Eye (tissue), 1 donor: ENCODE measurements at places on chromosomes 7 and 10.

DNA sequence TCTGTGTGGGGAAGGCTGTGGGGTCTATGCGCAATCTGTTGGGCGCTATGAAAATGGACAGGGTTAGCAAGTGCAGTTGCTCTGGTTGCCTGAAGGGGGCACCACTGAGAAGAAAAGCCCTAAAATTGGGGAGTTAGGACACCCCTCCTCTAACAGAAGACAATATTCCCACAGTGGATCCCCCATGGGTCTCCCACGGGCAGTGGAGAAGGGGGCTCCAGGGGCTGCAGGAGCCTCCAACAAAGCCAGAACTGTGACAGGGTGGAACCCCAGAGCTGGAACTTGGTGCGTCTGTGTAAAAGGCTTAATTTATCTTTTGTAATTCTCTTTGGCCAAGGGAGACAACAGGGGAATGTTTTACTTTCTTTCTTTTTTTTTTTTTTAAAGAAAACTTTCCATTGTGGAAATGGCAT is 12.5 kb upstream of the COL13A1 start:
- peak; percentile 17 for DNase-seq

DNA sequence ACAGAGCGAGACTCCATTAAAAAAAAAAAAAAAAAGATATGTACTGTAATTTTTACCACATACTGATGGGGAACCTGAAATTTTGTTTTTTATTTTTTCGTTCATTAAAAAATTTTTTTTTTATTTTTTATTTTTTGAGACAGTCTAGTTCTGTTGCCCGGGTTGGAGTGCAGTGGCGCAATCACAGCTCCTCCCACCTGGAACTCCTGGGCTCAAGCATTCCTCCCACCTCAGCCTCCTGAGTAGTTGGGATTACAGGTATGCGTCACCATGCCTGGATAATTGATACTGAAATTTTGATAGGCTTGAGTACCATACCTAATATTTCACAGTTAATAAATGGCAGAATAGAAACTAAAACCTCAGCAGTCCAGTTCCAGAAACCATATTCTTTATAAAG is 20.9 kb upstream of the HELLS start:
- DNase-seq = no peak

- DNase-seq = no peak
These were observed 54.3 kb downstream of the DLD start for GRCh38 chr7:107945332-107945731.

- DNase-seq = no peak
These were observed 3.0 kb upstream of the AQP1 start for GRCh38 chr7:30908681-30909080.

- no peak for DNase-seq
These were observed 244.1 kb upstream of the SEMA3C start for GRCh38 chr7:81162771-81163525.

GRCh38 chr7:50304911-50305582 is 531 bp downstream of the IKZF1 start:
- peak; percentile 59 for DNase-seq

GRCh38 chr10:122096705-122097104 is 107.7 kb downstream of the TACC2 start:
- DNase-seq = no peak

GRCh38 chr7:31896925-31897324 is 173.3 kb downstream of the PDE1C start:
- peak; percentile 49 for DNase-seq

DNA sequence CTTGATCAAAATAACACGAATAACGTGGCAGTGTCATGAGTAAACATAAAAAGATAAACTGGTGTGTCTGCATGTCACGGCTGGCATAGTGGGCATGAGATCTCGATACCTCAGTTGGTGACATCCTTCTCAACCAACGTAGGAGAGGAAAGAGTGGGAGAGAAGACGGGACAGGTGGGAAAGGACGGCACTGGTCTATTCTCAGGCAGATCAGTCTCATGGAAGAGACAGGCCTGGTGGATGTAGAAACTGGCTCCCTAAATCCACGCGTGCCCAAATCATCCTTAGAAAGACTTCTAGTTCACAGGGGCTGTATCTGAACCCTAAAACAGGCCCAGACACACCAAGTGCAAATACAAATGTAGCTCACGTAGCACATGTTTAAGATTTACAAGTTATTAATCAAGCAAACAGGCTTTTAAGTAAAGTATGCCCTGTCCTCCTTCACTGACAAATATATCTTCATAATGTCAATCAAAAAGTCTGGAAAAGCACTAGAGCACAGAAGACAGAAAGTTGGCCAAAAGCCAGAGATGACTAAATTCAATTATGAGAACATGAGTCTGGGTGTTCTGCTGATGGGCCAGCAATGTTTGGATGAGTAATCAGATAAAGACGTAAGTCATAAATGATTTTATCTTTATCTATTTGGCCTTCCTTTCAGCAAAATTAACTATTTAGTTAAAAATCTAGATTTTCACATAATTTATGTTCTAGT is 56.3 kb downstream of the SFMBT2 start:
- DNase-seq = no peak

DNA sequence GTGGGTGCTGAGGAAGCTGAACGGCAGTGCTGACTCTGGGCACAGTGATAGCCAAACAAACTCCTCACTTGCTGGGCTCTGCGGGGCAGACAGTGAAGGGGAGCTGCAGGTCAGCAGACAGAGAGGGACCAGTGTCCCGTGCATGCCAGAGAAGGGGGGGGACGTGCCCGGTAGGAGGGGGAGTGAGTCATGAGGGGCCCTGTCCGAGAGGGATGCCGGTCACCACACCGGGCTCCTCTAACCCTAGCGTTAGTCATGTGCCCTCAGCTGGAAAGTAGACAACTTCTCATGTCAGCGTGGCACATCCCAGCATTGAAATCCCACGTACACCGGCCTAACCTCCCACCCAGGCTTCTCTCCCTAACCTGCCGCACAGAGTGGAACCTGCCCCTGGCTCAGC is 117.1 kb upstream of the DPP6 start:
- DNase-seq = no peak
